ENCODE measurements at places on chromosomes 7 and 10. TPM values are rescaled to one million over a fixed set of nuclear protein-coding genes. Genes with fewer than 3 reads are reported as not detected.

- H3K4me1 ChIP-seq = no peaks in the 10 kb centered on the region
- H3K27me3 ChIP-seq = peaks cover 16% of the 10 kb centered on the region
- no peak overlapping the region for H3K27ac ChIP-seq
- no peak for DNase-seq
- peaks cover 4% of the 10 kb centered on the region for H3K36me3 ChIP-seq
- H3K4me3 ChIP-seq = no peak overlapping the region
Measured at GRCh38 chr10:6461961-6462360, 118.1 kb downstream of the PRKCQ start.

GRCh38 chr10:45464958-45465567, 91.0 kb downstream of the ALOX5 start:
- H3K27me3 ChIP-seq = no peaks in the 10 kb centered on the region
- no peaks in the 10 kb centered on the region for H3K36me3 ChIP-seq
- H3K4me3 ChIP-seq = no peak overlapping the region
- DNase-seq = no peak
- no peaks in the 10 kb centered on the region for H3K4me1 ChIP-seq

The GPRIN2 gene
- total RNA-seq = 4.4 TPM

- no peak overlapping the region for H3K27ac ChIP-seq
- H3K4me1 ChIP-seq = peaks cover 59% of the 10 kb centered on the region
- peaks cover 27% of the 10 kb centered on the region for H3K27me3 ChIP-seq
- H3K4me3 ChIP-seq = no peak overlapping the region
Measured at GRCh38 chr10:69840773-69841172, 39.1 kb downstream of the COL13A1 start.

GRCh38 chr10:31456468-31456867, 137.5 kb downstream of the ZEB1 start:
- DNase-seq = no peak
- H3K27me3 ChIP-seq = peaks cover 2% of the 10 kb centered on the region
- no peak overlapping the region for H3K4me3 ChIP-seq

DNA sequence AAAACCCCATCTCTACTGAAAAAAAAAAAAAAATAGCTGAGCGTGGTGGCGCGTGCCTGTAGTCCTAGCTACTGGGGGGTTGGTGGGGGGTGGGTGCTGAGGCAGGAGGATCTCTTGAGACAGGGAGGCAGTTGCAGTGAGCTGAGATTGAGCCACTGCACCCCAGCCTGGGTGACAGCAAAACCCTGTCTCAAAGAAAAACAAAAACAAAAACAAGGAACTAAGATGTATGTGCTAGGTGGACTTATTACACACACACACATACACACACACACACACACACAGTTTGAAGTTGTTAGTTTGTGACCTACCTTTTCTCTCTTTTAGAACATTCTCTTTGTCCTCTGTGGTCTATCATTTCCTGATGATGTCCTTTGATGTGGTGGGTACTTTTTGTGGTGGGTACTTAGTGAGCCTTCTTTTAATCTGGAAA, 53.5 kb downstream of the EXOC6 start:
- no peak for DNase-seq
- no peak overlapping the region for H3K27ac ChIP-seq
- no peaks in the 10 kb centered on the region for H3K4me1 ChIP-seq

- no peaks in the 10 kb centered on the region for H3K27me3 ChIP-seq
- no peak overlapping the region for H3K27ac ChIP-seq
- no peak overlapping the region for H3K4me3 ChIP-seq
- H3K4me1 ChIP-seq = no peaks in the 10 kb centered on the region
- peaks cover 2% of the 10 kb centered on the region for H3K36me3 ChIP-seq
- DNase-seq = no peak
Measured at GRCh38 chr10:60114765-60115586, 208.6 kb upstream of the CCDC6 start.

- H3K27ac ChIP-seq = no peak overlapping the region
- H3K36me3 ChIP-seq = no peaks in the 10 kb centered on the region
- H3K27me3 ChIP-seq = peaks cover 25% of the 10 kb centered on the region
- H3K4me1 ChIP-seq = no peaks in the 10 kb centered on the region
Measured at GRCh38 chr7:31699050-31699449, 12.0 kb downstream of the PPP1R17 start.

The EPO gene
- 0.22 TPM for total RNA-seq

The KIN gene
- total RNA-seq = 16.7 TPM

DNA sequence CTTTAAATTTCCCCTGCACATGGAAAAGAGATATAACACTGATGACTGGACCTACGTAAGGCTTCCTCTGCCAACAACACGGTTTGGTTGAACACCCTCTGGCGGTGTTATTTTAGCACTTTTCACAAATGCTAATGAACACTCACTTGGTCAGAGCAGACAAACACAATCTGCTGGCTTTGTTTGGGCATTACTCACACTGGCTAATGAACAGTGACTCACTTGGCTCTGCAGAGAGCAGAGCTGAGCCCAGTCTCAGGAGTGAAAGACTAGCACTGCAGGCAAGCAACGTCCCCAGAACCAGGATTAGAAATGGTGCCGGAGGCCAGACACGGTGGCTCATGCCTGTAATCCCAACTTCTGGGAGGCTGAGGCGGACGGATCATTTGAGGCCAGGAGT, 430.8 kb downstream of the PLXNA4 start:
- DNase-seq = no peak
- no peaks in the 10 kb centered on the region for H3K36me3 ChIP-seq
- peaks cover 8% of the 10 kb centered on the region for H3K27me3 ChIP-seq
- no peaks in the 10 kb centered on the region for H3K4me1 ChIP-seq

- H3K4me1 ChIP-seq = no peaks in the 10 kb centered on the region
- no peak for DNase-seq
- H3K4me3 ChIP-seq = no peak overlapping the region
- no peaks in the 10 kb centered on the region for H3K27me3 ChIP-seq
- peaks cover 6% of the 10 kb centered on the region for H3K36me3 ChIP-seq
Measured at GRCh38 chr7:99422625-99423024, 13.9 kb downstream of the BUD31 start.

DNA sequence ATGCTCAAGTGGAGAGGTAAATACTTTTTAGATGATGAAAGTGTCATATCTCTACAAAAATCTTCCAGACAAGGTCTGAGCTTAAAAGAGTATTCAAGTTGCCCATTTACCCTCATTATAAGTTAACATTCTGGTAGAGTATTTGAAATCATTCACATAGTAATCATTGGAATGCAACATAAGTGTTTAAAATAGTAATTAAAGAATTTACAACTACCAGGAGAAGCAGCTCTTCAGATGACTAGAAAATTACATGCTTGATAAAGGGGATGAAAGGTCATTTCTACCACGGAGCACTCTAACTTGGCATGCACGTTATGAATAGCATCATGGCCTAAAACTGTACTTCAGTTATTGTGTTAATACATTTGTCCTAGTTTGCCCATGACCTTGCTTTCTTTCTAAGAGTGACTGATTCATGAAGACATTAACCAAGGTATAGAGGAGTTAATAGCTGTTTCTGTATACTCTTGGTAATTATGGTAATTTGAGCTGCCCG, 120.0 kb downstream of the SEMA3E start:
- no peak overlapping the region for H3K27ac ChIP-seq
- H3K4me3 ChIP-seq = no peak overlapping the region
- H3K36me3 ChIP-seq = no peaks in the 10 kb centered on the region
- no peaks in the 10 kb centered on the region for H3K27me3 ChIP-seq
- no peak for DNase-seq
- peaks cover 21% of the 10 kb centered on the region for H3K4me1 ChIP-seq

- no peak overlapping the region for H3K4me3 ChIP-seq
- H3K27me3 ChIP-seq = no peaks in the 10 kb centered on the region
- peak overlapping the region; percentile 86 for H3K27ac ChIP-seq
- DNase-seq = no peak
Measured at GRCh38 chr7:77479536-77480088, 57.5 kb upstream of the PTPN12 start.

GRCh38 chr10:621981-622740, 67.3 kb downstream of the DIP2C start:
- no peak for DNase-seq
- H3K36me3 ChIP-seq = peaks cover 10% of the 10 kb centered on the region
- H3K27me3 ChIP-seq = no peaks in the 10 kb centered on the region

GRCh38 chr10:50538555-50539398, 85.0 kb downstream of the SGMS1 start:
- no peaks in the 10 kb centered on the region for H3K36me3 ChIP-seq
- peaks cover 4% of the 10 kb centered on the region for H3K4me1 ChIP-seq
- no peaks in the 10 kb centered on the region for H3K27me3 ChIP-seq
- H3K4me3 ChIP-seq = no peak overlapping the region
- H3K27ac ChIP-seq = peak overlapping the region; percentile 7
- no peak for DNase-seq

The FZD1 gene
- 23.8 TPM for total RNA-seq

- H3K36me3 ChIP-seq = peaks cover 4% of the 10 kb centered on the region
- H3K4me1 ChIP-seq = peaks cover 11% of the 10 kb centered on the region
- H3K27ac ChIP-seq = peak overlapping the region; percentile 70
- peaks cover 100% of the 10 kb centered on the region for H3K27me3 ChIP-seq
Measured at GRCh38 chr10:99527526-99528493, 4.9 kb upstream of the NKX2-3 start.

The KIF5B gene
- total RNA-seq = 88.3 TPM

The IRF5 gene
- total RNA-seq = 2.5 TPM

DNA sequence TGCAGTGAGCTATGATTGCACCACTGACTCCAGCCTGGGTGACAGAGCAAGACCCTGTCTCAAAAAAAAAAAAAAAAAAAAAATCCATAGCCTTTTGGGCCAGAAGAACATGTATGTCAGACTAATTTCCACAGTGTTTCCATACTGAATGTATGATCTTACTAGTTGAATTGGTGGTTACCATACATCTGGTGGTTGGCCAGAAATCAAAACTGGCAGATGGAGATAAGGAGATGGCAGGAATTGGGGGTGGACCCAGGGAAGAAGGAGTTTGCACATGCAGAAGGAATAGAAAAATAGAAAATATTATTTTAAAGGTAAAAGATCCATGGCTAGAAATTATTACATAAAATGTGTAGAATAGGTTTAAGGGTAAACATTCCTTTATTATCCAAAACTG, 3.7 kb upstream of the ATOH7 start:
- no peak for DNase-seq
- peaks cover 24% of the 10 kb centered on the region for H3K27me3 ChIP-seq
- no peak overlapping the region for H3K27ac ChIP-seq
- no peak overlapping the region for H3K4me3 ChIP-seq
- no peaks in the 10 kb centered on the region for H3K36me3 ChIP-seq

The SVOPL gene
- not detected for total RNA-seq

GRCh38 chr10:110052916-110053315, 45.1 kb downstream of the ADD3 start:
- no peak overlapping the region for H3K27ac ChIP-seq
- H3K27me3 ChIP-seq = no peaks in the 10 kb centered on the region
- H3K4me1 ChIP-seq = peaks cover 13% of the 10 kb centered on the region
- peaks cover 23% of the 10 kb centered on the region for H3K36me3 ChIP-seq
- DNase-seq = no peak

DNA sequence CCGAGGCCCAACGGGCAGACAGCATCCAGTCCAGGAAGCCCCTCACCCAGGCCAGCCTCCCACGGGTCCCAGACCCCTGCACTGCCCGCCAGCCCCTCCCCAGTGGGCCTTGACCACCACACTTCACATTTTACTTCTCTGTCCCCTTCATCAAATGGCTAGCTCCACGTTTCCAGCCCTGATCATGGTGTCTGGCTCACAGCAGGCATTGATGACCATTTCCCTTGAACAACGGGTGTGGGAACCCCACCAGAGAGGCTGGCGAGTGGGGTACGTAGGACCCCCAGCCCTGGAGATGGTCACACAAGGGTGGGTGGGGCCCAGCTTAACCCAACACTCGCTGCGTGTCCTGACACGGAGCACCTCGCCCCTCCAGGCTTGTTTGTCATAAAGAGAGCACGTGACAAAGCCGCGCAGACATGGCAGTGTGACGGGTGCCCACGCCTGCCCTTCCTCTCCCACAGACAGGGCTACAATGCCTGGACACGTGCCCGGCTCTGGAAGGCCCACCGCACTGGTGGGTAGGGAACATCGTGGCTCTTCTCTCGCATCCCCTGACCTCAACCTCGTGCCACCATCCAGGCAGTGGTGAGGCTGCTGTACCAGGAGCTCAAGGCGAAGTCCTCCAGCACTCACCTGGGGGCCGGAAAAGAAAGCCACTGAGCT, 267.7 kb downstream of the MAD1L1 start:
- DNase-seq = no peak
- H3K27me3 ChIP-seq = no peaks in the 10 kb centered on the region
- H3K4me1 ChIP-seq = peaks cover 5% of the 10 kb centered on the region
- H3K4me3 ChIP-seq = no peak overlapping the region
- H3K27ac ChIP-seq = no peak overlapping the region
- H3K36me3 ChIP-seq = peaks cover 23% of the 10 kb centered on the region

- no peak overlapping the region for H3K4me3 ChIP-seq
- no peak for DNase-seq
- H3K27ac ChIP-seq = no peak overlapping the region
Measured at GRCh38 chr7:33632840-33633525, 272.4 kb upstream of the BMPER start.

DNA sequence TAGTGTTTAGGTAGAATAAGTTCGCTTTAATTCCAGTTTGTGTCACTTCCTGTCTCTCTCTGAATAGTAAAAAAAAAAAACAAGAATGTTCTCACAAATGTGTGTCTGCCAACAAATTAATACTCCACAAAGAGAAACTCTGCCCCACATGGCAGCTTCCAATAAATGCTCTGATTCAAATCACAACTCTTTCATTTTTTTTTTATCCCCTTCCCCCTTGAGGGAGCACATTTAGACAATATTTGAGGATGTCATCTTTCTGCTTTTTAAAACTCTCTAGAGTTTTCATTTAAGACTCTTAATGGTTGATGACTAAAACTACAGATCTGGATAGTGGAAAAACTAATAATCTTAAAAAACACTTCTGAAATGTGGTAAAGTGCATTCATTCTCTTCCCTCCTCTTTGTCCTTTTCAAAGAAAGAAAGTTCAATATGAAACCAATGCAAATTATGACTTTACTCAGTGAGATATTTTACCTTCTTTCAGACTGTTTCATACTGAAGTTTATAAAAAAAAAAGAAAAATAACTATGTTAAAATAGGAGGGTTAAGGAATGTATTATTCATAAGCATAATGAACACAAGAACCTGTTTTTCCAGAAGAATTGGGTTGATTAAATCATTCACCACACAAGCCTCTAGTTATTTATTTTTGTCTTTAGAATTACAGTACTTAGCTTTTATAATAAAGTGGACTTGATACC, 42.3 kb downstream of the ARID5B start:
- peak overlapping the region; percentile 94 for H3K27ac ChIP-seq
- no peak for DNase-seq
- peaks cover 20% of the 10 kb centered on the region for H3K36me3 ChIP-seq
- H3K27me3 ChIP-seq = no peaks in the 10 kb centered on the region
- H3K4me1 ChIP-seq = peaks cover 24% of the 10 kb centered on the region

- no peak overlapping the region for H3K4me3 ChIP-seq
- DNase-seq = no peak
- peaks cover 28% of the 10 kb centered on the region for H3K4me1 ChIP-seq
- peaks cover 7% of the 10 kb centered on the region for H3K27me3 ChIP-seq
Measured at GRCh38 chr10:116133634-116134033, 139.4 kb downstream of the GFRA1 start.

DNA sequence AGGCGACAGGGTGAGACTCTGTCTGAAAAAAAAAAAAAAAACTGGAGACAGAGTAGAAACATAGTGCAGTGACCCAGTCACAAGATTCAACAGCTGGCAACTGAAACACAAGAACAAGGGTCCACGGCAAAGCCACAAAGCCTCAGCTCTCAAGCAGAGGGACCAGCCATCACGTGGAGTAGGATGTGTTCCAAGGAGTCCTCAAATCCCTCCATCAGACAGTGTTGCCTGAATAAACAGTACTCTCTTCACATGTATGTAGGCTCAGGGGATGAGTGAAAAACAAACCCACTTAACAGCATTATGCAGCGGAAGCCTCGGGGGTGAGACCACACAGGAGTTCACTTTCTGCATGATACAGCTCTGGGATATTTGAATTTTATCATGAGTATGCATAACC, 62.0 kb downstream of the SLIT1 start:
- peaks cover 17% of the 10 kb centered on the region for H3K27me3 ChIP-seq
- peaks cover 22% of the 10 kb centered on the region for H3K4me1 ChIP-seq
- H3K27ac ChIP-seq = no peak overlapping the region
- DNase-seq = no peak
- H3K36me3 ChIP-seq = peaks cover 3% of the 10 kb centered on the region

The GPR15LG gene
- total RNA-seq = 0.70 TPM

Data from type B pancreatic cell (in vitro differentiated cells).